Activated CD4-positive, alpha-beta T cell treated with anti-CD3 and anti-CD28 coated beads, Interleukin-2, Interleukin-6, amounts not matched to agents 100 ng/mL and 50 ng/mL, durations not matched to agents 16 hours and 8 hours (primary cell): ENCODE measurements at places on chromosomes 12 and 14.

DNA sequence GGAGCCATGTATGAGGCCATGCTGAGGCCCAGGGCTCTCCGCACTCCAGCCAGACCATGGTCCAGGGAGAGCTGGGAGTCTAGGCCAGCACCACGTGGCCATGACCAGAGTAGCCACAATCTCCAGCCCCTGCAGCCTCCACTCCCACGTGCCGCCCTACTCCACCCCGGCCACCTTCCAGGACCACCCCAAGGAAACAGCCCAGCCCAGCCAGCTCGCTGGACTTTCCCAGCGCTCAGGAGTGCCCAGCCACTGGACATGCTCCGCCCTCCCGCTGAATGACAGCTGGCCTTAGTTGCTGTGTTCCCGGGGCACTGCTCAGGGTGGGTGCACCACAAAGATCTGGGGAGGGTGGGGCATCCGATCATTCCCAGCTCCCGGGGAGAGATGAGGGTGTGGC is 2.1 kb upstream of the C14orf180 start:
- DNase-seq, result no peak

DNA sequence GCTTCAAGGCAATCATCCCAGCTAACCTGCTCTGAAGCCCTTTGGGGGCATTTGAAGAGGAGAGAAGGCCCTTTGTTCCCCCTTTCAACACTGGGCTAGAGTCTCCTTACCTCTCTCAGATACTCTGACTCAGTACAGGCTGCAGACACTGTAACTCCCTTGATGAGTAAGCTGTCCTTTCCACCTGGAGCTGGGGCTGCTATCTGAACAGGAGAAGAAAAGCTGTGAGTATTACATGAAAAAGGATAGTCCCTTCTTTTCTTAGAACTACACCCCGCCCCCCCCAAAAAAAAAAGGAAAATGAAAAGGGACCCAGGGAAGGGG is 186.6 kb upstream of the PLEKHG7 start:
- DNase-seq, result peak; percentile 36

DNA sequence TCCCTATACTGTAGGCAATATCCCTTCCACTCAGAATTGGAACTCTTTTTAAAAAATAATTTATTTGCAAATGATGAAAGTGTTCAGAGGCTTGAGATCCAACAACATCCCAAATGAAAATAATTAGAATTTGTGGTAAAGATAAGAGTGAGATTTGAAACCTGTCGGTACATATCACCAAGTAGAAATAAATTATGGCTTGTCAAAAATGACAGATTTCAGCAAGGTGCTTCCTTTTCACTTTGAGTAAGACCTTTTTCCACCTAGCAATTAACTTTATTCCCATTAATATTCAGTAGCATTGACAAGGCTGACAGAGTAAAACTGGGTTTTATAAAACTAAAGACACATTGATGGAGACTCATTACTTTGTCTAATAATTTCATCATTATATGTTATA is 107.7 kb upstream of the PRKD1 start:
- DNase-seq, result no peak

GRCh38 chr12:54459355-54459754 is 14.0 kb downstream of the GTSF1 start:
- DNase-seq, result no peak

DNA sequence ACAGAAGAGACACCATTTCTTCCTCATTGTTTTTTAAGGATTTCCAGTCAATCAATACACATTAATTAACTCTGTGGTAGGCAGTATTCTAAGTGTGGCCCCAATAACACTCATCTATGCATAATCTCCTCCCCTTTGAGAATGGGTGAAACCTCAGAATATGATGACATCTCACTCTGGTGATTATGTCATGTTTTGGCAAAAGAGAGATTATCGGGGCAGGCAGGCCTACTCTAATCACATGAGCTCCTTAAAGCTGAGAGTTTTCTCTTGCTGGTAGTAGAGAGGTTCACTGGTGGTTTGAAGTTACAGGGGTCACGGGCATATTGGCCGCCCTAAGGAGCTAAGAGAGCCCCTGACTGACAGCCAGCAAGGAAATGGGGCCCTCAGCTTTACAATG is 7.1 kb upstream of the LGMN start:
- DNase-seq, result no peak

- no peak for DNase-seq
Measured at GRCh38 chr12:12278899-12279298, 12.1 kb upstream of the LRP6 start.

DNA sequence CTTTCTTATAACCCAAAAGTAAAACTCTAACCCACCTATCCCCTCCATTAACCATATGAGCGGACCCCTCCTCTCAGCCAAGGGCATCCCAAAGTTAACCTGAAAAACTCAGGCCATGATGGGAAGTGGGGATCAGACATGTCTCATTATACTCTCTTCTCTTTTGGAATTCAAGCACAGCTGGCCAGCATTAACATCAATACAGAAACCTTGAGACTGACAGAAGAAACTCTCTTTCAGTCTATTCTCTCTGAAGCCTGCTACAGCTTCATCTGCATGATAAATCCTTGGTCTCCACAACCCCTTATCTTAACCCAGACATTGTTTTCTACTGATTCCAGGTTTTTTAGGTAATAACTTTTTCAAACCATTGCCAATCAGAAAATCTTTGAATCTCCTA is 17.5 kb upstream of the SLCO1B3 start:
- no peak for DNase-seq
